Effector CD4-positive, alpha-beta T cell (primary cell): ENCODE measurements at places on chromosomes 13 and 19.

GRCh38 chr13:99396446-99396845, 89.2 kb upstream of the GPR183 start:
- no peak for DNase-seq

DNA sequence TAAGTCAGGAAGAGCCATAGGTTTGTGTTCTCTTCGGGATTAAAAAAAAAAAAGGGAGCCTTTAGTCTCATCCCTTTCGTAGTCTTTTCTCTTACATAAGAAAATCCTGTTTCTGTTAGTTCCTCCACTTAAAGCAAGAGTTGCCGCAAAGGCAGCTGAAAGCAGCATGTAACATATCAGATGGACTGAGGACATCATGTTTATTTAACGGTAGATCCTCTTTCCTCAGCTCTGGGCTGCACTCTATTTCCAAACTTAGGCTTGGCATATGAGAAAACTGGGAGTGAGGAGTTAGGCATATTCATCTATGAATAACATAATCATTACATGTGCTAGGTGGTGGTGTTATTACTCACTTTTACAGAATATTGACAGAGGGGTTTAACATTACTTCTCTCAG, 391.2 kb downstream of the KLF12 start:
- DNase-seq: no peak

DNA sequence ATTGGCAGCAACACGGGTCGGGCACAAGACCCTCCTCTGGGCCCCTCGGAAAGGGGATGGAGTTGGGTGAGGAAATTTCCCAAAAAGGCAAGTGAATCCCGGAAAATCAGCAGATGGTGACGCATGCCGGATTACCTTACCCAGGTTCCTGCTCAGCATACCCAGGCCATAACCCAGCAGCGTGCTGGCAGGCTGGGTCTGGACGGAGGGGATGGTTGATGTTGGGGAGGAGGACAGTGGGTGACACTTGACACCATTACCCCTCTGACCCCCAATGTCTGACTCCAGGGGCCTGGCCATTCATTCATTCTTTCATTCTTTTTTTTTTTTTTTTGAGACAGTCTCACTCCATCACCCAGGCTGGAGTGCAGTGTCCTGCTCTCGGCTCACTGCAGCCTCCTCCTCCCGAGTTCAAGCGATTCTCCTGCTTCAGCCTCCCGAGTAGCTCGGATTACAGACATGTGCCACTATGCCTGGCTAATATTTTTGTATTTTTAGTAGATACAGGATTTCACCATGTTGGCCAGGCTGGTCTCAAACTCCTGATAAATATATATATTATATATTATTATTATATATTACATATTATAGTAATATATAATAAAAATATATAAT, 799 bp downstream of the PVR start:
- DNase-seq: no peak

GRCh38 chr13:112711528-112712265, 21.9 kb downstream of the ATP11A start:
- no peak for DNase-seq

- DNase-seq: no peak
Observed at GRCh38 chr13:25910991-25911419, 140.8 kb downstream of the SHISA2 start.

DNA sequence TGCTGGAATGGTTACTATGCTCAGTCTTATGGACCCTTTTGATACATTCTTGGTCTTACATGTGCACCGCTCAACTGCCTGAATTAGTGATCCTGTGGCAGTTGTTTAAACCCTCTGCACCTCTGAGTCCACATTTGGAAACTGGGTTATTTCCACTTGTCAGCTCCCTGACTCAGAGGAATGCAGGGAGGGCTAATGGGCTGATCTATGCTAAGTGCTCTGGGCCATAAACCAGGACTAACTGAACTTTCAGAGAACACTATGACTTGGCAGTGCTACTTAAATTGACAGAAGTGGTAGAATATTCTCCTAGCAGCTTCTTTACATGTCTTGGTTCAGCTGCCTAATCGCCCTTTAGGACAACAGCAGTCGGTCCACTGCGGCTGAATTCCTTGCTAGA, 26.8 kb upstream of the MED4 start:
- DNase-seq: no peak

DNA sequence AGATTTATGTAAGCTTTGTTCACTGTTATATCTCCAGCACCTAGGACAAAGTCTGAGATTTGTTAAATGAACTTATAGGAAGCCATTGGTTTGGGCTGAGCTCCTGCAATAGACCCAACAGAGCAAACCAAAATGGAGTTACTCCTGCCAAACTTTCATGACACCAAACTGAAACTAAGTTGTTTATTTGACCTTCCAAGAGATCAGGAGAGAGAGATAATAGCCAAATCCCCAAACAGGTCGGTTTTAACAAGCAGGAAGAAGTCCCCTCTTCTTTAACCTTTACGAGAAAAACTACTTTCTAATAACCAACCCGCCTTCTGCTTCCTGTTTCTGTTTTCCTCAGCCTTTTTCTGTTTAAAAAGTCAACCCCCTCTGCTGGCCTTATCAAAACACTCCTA, 54.9 kb upstream of the ATP12A start:
- no peak for DNase-seq

DNA sequence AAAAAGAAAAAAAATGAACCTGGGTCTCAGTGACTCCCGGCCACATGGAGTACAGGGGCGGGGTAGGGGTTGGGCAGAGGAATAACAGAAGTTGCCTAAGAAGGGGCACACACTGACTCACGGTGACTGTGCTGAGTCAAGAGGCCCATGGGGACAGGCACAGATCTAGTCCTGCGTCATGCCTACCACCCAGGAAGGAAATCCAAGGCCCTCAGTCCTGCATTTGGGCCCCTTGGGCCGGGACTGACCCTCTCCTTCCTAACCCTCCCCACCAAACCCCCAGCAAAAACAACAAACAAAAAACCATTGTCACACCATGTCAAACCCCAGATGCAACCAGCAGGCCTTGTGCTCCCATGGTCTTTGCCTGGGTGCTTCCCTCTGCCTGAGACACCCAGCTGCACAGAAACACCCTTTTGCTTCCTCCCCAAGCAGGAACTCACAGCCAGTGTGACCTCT, 9.6 kb upstream of the NOTCH3 start:
- no peak for DNase-seq

GRCh38 chr13:34523406-34523805, 418.7 kb upstream of the NBEA start:
- no peak for DNase-seq

- no peak for DNase-seq
Observed at GRCh38 chr13:46496086-46496485, 56.9 kb upstream of the LRCH1 start.

- DNase-seq: no peak
Observed at GRCh38 chr13:109172136-109172535, 542.7 kb downstream of the MYO16 start.

GRCh38 chr19:6480848-6481415, 655 bp downstream of the DENND1C start:
- DNase-seq: no peak

GRCh38 chr19:7970716-7971448, 27.4 kb upstream of the TIMM44 start:
- no peak for DNase-seq

- DNase-seq: no peak
Observed at GRCh38 chr13:21964686-21965085, 293.8 kb downstream of the FGF9 start.

DNA sequence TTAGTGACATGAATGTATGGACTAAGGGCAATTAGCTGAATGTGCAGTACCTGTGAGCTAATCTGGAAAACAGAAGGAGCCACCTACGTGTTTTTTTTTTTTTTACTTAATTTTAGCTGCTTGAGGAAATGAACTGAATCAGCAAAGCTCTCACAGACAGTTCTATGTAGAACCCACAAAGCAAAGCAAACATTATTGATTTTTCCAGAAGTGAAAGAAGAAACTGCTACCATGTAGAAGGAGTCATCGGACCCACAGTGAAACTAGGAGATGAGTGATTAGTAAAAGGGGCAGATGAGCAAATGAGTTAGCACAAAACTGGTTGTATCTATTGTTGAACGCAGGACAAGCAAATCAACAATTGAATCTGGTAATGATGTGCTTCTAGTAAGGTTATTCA, 94.1 kb upstream of the SLC7A1 start:
- DNase-seq: no peak

DNA sequence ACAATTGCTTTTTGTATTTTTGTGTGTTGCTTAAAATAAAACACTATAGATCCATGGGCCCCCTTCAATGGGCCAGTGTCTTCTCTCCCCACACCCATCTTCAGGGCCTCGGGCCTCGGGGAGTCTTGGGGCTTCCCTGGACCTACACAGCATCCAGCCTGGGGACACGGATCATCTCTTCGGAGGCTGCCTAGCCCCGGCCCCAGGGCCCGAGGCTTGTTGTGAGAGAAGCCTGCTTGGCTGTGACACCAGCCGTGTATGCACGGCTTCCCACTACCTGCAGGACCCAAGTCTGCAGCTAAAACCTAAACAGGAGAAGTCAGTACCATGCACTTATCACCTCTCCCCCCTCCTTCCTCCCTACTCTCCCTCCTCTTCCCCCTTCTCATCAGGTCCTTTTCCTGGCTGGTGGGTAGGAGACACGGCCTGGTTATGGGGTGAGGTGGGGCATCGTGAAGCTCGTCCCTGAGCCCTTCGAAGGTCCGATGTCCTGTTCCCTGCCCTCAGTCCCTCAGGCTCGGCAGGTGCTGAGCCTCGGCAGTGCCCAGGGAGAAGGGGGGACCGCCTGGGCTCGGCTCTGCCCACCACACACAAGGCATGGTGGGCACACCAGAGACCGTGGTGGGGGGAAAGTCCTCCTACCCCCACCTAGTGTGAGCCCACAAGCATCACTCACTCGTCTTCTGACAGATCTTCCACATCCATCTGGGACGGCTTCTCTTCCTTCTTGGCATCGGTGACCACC, 9.5 kb downstream of the C13orf46 start:
- no peak for DNase-seq

DNA sequence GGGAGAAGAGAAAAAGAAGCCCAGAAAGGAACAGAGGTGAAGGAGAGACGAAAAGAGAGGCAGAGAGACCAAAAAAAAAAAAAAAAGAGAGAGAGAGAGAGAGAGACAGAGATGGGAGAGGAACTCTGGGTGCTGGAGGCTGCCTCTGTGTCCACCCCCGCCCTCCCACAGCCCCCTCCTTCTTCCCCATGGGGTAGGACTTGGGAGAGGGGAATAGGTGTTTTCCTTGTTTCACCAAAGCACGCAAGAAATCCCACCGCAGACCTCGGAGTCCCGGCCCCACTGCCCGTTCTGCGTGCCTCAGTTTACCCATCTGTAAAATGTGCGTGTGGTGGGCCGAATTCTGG, 4.9 kb downstream of the ONECUT3 start:
- no peak for DNase-seq

DNA sequence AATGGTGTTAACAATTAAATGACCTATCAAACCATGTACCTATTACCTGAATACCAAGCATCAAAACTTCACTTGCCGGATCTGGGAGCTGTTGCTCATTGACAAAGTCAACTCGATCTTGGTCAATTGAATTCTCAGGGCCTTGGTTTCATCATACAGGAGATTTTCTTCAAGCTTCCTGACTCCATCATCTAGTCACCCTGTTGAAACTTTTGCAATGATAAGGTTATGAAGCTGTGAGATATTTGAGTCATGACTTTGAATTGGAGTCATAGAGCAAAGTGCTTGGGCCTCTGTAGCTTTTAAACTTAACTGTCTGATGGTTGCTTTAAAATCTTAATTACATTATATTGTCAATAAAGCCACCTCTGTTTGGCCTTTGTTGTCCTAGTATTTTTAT, 260.9 kb downstream of the COG6 start:
- no peak for DNase-seq

- no peak for DNase-seq
Observed at GRCh38 chr19:1284979-1285736, 515 bp upstream of the EFNA2 start.
